ENCODE measurements at places on chromosomes 7 and 10.

- no peak for DNase-seq
Observed at GRCh38 chr7:92205987-92206386, 27.0 kb upstream of the LRRD1 start.

DNA sequence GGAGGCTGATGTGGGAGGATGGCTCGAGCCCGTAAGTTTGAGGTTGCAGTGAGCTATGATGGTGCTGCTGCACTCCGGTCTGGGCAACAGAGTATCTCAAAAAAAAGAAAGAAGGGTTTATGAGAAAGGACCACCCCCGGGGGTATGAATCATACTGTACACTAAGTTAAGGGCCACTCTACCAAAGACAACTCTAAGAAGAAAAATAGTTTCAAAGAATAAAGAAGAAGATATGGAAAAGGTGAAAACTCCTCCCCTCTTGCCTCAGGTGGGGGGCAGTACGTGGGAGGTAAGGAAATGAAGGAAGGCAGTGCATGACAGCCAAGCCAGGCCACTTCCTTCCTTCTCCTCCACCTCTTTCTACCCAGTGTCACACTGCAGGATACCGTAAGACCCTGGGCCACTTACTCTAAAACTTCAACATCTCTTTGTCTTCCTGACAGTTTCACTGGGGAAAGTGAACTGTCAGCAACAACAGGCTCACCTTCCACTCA, 61.3 kb downstream of the PIP4K2A start:
- DNase-seq = no peak

GRCh38 chr10:28600056-28600455, 67.1 kb downstream of the WAC start:
- no peak for DNase-seq

- no peak for DNase-seq
Observed at GRCh38 chr7:101823596-101823995, 6.2 kb downstream of the CUX1 start.

DNA sequence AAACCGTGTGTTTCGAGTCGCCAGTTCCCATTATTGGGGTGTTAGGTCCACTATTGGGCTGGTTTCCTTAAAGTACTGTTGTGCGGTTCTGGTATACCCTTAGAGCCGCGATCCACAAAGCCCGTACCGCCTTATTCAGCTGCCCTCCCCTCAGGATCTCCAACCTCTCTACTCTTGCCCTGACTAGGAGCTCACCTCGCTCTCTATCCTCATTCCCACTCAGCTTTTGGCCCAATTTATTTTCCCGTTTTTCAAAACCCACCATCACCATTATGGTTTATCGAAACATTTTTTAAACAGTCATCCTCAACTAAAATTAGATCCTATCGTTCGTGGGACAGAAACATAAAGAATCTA, 461 bp upstream of the ETV1 start:
- peak; percentile 85 for DNase-seq

GRCh38 chr10:54091237-54091636, 709.8 kb downstream of the PCDH15 start:
- DNase-seq = no peak

DNA sequence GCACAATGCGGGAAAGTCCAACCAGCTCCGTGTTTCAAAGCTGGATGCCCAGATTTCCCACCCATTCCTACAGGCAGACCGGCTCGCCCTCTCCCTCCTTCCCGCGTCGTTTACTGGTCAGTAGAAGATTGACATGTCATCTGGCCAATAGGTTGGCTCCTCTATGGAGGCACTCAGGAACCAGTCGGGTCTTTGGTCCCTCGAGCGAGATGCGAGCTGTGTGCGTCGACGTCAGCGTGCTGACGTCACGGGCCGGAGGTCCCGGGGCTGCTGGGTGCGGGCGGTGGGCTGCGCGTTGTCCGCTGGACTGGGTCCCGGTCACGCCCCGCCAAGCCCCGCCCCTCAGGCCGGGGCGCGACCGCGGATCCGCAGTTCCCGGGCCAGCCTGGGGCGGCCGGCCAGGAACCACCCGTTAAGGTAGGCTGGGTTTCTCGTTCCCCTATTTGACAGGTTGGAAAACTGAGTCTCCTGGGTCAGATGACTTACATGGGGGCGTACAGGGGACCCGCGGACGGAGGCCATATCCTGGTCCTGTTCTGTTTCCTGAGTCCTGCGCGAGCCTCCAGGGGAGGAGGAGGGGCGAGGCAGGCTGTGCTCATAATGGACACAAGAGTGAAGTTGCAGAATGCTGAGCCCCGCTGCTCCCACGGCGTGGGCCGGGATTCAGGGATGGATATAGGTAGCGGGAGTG, at the start of gene STARD3NL:
Gene STARD3NL, plus strand, starts transcription at position 242 of the 691 bp plus-strand sequence. CDS start 29,260 bp downstream, outside the sequence.
- peak; percentile 97 for DNase-seq

- no peak for DNase-seq
Observed at GRCh38 chr10:75606203-75606779, 174.9 kb downstream of the LRMDA start.

DNA sequence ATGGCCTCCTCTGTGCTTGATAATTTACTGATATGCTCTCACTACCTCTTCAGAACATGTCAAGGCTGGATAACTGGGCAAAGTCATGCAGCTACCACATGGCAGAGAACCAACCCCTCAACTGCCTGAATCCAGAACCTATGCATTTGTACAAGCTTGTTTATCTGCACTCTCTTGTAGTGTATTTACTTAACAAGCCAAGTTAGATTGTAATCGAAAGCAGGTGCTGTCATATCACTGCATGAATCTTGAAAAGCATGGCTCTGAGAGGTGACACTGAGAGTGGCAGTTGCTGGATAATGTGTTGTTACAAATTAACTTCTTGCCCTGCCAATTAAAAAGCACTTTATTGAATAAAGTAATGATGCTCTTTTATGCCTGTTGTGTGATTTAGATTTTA, 588.6 kb downstream of the NRG3 start:
- peak; percentile 65 for DNase-seq

GRCh38 chr10:73819513-73820093, 8.2 kb upstream of the NDST2 start:
- DNase-seq = no peak

DNA sequence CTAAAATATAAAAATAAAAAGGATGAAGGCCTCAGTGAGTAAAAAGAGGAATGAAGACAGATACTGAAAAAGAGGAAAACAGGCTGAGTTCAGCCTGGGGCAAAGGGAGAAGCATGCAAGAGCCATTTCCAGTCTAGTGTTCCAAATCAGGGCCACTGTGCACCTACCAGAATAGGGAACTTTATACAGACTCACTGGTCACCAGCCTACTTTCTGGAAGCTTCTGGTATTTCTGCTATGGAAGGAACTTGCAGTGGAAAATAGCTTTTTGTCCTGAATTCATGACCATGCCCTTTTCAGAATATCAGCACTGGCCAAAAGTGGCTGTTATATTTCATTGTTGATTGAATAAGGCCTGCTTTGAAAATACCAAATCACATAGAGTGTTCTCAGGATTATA, 28.8 kb downstream of the ABRAXAS2 start:
- DNase-seq = no peak

DNA sequence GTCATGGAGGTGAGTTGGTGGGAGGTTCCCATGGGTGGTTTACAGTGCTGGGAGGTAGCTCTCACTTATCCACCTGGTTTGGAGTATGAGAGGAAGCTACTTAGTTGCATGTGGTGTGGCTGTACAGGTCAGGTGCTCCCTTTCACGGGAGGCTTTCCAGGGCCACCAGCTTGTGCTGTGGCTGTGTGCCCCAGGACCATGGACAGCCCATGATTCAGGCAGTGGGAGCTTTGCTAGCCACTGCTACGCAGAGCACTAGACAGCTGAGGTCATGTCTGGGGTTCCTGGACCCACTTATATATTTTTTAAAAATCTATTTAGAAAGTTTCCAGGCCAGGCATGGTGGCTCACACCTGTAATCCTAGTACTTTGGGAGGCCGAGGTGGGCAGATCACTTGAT, 42.5 kb upstream of the KCNMA1 start:
- no peak for DNase-seq

GRCh38 chr7:7706101-7706511, 12.3 kb downstream of the RPA3 start:
- DNase-seq = peak; percentile 29

DNA sequence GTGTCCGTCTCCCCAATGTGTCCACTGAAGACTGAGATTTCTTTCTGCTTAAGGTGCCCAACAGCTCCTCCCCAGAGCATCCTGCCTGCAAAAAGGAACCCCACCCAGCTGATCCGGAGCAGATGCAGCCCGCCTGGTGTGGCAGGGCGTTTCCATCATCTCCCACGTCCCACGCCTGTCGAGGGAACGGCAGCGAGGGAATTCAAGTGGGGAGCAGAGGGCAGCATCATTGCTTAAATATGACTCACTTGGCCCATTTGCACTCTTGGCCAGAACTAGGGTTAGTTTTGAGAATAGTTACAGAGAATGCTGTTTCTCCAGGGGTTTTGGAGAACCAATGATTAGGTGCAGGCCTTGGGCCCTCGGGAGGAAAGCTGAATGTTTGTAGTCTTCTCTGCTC, 20.8 kb downstream of the VWA2 start:
- DNase-seq = no peak

GRCh38 chr7:26538216-26538615, 246.6 kb downstream of the SNX10 start:
- peak; percentile 51 for DNase-seq

DNA sequence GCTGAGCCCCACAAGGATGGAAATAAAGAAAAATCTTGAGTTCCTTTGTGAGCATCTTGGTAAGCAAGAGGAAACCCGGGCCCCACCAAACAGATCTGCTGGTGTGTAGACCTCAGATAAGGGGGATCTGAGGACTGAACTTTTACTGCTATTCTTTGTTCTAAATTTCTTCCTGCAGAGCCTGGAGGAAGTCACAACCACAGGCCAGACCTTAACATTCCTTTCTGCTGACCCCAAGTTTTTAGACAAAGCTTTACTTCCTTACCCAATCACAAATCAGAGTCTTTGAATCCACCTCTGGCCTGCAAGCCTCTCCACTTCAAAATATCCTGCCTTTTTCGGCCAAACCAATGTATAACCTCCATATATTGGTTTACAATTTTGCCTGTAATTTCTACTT, 352.6 kb upstream of the AUTS2 start:
- DNase-seq = no peak

DNA sequence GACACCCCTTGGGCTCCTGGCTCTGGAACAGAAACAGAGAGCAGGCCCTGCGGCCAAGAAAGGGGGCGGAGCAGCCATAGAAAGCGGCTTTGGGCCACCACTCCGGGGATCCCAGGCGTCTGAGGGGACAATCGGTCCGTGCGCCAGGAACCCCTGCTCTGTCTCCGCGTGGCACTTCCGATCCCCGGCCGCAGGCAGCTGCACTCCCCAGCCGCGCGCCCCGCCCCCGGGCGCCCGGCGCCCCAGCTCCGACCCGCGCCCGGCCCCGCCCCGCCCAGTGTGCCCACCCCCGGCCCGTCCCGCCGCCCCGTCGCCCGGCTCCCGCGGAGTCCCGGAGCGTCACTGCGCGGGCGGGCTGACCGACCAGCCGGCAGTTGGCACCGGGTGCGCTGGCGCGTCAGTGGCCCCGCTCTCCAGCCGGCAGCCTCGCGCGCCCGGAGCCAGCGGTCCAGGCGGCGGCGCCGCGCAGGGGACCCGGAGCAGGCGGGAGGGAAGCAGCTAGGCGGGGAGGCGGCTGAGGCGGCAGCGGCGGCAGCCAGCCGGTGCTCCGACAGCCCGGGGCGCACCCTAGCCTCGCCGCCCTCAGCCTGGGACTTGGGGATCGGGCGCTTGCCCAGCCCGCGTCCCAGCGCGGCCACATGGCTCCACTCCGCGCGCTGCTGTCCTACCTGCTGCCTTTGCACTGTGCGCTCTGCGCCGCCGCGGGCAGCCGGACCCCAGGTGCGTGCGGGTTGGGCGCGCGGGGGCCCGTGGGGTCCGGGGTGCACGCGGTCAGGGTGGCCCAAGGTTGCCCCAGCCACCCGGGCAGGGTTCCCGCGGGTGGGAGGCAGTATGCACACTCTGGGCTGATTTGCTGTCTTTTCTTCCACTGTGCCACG, at the start of gene ADAMTS14:
Gene ADAMTS14, plus strand, starts transcription at position 342 of the 878 bp plus-strand sequence. Its CDS starts 297 bp downstream, at position 639.
- DNase-seq = peak; percentile 69

- DNase-seq = no peak
Observed at GRCh38 chr10:99573790-99574189, 41.0 kb downstream of the NKX2-3 start.

DNA sequence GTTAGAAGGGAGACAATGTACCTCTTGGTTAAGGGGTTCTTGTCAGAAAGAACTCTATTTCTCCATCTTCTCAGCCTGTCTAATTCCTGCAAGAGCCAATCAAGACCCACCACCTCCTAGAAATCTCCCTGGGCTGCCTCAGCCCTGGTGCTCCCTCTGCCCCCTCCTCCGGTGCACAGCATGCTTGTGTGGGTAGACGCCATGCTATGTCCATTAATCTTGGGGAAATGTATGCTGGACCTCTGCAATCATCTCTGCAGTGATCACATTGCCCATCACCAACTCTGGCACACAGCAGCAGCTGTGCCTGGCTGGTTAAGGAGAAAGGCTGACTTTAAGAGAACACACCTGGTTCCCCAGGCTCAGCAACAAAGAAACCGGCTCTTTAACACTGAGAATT, 37.3 kb downstream of the SH3PXD2A start:
- DNase-seq = peak; percentile 85

DNA sequence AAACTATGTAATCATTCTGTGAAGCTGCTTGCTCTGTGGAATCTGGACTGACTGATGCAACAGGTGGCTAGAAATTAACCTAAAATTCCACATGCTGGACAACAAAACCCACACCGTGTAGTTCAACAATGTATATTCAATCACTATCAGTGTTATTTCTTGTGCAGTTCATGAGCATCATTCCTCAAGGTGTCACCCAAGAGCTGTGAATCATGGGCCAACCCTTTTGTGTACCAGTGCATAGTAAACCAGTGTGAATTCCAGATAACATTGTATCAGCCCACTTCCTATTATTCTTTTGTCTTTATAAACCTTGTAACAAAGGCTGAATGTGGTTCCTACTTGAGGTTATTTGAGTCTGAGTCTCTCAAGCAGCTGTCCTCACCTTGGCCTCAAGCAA, 905.2 kb upstream of the ZNF722 start:
- DNase-seq = no peak

DNA sequence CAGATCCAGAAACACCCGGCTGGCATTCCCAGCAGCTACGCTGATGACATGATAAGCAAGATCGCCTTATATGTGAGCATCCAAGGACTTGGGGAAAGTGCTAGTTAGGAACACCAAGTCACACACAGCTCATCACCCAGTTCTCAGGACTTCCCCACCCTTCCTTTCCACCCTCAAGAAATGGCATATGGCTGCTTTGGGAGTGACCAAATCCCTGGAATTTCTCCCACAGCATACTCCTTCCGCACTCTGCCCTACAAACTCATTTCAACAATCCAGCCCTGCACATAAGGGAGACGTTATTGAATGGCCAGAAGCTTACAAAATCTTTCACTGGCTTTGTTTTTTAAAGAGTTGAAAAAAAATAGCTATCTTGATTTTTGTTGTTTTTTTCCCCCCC, 4.2 kb downstream of the ITIH5 start:
- no peak for DNase-seq

GRCh38 chr10:68332259-68333057, at the start of gene PBLD:
TSS of gene PBLD (minus strand) at chr10:68332928. CDS start at chr10:68306844, 26,084 bp downstream.
- DNase-seq = peak; percentile 87
